ENCODE measurements at places on chromosomes 13 and 19.

- DNase-seq, result peak; percentile 2
Measured at GRCh38 chr13:44768239-44768638, 192.1 kb upstream of the TSC22D1 start.

GRCh38 chr19:12880551-12881171 lies 588 bp downstream of the DNASE2 start:
- DNase-seq, result no peak

GRCh38 chr19:7547159-7547558 lies 11.6 kb downstream of the PNPLA6 start:
- DNase-seq, result no peak

- peak; percentile 76 for DNase-seq
Measured at GRCh38 chr19:45677351-45678230, 9.6 kb downstream of the GIPR start.

DNA sequence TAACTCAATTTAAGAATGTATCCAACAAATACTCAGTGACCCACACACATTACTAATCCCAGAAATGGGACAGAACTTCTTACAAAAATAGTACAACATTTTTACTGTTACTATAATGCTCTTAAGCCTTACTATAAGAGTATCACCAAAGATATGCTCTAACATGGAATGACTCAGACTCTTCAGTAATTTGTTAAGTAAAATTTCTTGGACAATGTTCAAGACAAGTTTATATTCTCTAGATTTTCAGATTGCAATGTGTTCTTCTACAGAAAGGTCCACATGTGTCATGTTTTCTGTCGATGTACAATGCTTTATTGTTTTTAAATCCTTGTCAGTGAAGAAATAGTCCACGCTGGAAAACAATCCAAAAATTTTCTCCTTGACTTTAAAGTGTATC lies 66.3 kb upstream of the RFXAP start:
- no peak for DNase-seq

DNA sequence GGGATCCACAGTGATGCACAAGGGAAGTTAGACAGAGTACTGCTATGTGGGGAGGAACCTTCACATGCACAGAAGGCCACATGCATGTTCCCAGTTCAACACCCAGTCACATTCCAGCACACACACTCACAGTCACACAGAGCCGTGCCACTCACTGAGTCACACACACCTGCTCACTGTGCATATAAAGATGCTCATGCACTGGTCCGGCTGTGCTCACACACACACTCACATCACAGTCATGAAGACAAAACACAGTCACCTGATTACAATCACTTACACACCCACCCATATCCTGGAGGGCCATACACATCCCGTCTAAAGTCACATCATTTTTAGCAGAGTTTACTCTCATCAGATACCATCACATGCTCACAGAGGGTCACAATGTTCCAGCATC lies 478 bp downstream of the CLC start:
- DNase-seq, result no peak

DNA sequence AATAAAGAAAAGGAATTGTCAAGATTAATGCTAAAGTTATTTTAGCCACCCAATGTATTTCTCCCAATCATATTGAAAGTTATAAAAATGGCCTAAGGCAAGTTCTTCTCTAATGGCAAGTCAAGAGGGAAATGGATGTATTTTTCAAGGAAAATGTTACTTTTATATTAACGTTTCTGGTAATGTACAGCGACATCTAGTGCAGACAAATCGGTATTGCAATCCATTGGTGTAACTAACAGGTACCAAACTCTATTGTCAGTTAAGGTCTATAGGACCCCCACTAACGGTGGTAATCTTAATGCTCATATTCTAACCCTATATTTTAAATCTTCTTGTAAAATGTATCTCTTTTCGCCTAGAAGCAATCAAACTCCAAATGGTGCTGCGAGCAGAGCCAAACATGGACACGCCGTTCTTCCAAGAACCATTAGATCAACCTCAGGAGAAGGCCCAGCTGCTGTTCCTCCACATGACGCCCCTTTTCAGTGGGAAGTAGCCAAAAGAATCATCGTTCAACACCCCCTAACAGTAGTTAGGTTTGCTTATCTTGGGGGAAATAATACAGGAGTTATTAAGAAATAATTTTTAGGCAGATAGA lies 98.5 kb upstream of the PABPC3 start:
- no peak for DNase-seq

GRCh38 chr19:37078717-37079032 lies 442 bp downstream of the ZNF420 start:
- no peak for DNase-seq

GRCh38 chr13:107020393-107020792 lies 452.5 kb upstream of the ARGLU1 start:
- DNase-seq, result no peak

DNA sequence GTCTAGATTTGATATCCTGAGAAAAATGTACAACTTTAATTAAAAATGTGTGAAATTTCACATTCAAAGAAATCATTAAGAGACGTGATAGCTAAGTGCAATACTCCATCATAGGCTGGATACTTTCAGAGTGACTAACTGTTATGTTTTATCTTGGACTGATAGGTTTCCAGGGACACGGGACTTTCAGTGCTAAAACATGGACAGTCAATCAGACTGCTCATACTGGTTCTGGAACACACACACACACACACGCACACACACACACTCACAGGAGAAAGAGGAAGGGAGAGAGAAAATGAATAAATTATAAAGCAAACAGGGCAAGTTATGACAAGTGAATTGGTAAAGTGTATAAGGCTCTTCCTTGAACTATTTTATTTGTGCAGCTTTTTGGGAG lies 955.9 kb downstream of the SLITRK5 start:
- DNase-seq, result no peak

GRCh38 chr13:95153647-95154412 lies 147.4 kb downstream of the ABCC4 start:
- DNase-seq, result no peak

DNA sequence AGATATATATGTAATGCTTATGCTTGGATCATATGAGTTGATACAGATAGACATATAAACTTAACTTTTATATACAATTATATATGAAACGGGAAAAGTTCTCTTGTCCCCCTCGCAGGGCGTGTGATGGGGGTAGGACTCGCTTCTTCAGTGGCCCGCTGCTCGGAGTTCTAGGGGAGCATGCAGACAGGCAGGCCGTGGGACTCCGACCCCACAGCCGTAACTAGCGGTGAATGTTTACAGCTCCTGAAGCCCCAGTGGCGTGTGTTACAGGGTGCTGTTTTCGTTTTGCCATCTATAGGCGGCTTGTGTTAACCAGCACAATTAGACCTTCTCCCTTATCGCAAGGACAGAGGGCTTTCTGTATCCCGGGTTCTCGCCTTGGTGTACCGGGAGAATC lies 1899.8 kb downstream of the PCDH9 start:
- no peak for DNase-seq

DNA sequence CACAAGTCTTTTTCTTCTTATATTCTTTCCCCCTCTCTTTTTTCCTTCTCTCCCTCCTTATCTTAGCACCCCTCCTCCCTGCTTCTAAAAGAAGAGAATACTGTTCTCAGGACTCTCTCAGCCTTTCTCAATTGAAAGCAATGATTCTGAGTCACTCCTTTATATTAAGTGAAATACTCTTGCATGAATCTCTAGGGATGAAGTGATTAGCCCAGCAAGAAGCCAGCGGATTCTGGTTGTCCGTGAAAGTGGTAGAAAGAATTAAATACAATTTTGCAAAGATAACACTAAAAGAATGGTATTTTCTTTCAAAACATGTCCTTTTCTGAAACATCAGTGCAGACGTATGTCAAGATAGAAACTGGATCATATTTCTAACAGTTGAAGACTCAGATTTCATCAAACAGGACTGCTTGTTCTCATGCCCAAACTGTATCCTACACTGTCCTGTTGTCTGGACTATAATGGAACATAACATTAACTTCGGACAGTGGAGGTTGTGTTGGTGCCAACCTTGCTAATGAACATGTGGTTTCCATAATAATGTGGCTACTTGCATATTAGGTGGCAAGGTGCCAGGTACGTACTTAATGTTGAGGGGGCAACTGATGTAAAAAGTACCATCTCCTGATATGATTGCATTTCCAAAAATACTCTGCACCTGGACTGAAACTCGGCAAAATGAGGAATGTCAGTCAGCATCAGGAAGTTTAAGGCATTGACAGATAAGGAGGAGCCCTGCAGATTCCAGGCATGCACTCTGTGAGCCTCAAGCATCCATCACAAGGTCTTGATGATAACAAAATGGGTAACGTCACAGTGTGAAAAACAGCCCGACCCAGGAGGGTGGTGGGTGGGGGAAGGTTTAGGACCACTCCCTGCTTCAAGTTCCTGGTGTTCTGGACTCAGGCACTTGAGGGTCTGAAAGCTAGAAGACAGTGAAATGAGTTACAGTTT lies 357.2 kb downstream of the DLEU7 start:
- DNase-seq, result no peak

GRCh38 chr13:43776501-43777079 lies 10.2 kb downstream of the ENOX1 start:
- no peak for DNase-seq

DNA sequence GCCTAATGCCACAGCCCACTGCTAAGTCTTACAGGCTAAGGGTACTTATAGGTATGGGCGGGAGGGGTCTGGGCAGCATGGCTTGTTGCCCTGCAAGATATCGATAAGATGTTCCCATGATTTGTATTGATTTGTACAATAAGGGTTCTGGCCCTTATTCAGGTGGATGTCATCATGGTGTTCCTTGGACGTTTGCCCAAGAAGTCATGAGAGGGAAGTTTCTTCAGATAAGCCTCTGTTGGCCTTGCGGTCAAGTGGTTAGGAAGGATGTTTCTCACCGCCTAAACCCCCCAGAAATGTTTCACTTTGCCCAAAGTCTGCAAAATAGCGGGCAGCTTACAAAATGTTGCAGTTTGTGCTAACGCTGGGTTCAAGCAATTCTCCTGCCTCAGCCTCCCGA lies 7.3 kb downstream of the PARP4 start:
- DNase-seq, result no peak

Data from activated CD4-positive, alpha-beta T cell treated with anti-CD3 and anti-CD28 coated beads for 24 hours (primary cell).